Stimulated activated CD8-positive, alpha-beta memory T cell treated with anti-CD3 and anti-CD28 coated beads, Interleukin-12 subunit alpha, Interleukin-12 subunit beta, amount 100 ng/mL, for 4 hours (primary cell): ENCODE measurements at places on chromosomes 16 and 17.

GRCh38 chr17:1374431-1375177 lies 25.4 kb downstream of the YWHAE start:
- no peak for DNase-seq

DNA sequence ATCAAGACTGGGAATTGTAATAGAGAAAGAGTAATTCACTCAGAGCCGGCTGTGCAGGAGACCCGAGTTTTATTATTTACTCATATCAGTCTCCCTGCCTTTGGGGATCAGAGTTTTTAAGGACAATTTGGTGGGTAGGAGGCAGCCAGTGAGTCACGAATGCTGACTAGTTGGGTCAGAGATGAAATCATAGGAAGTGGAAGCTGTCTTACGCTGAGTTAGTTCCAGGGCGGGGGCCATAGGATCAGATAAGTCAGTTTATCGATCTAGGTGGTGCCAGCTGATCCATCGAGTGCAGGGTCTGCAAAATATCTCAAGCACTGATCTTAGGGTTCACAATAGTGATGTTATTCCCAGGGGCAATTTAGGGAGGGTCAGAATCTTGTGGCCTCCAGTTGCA lies 20.2 kb upstream of the GUCY2D start:
- no peak for DNase-seq

DNA sequence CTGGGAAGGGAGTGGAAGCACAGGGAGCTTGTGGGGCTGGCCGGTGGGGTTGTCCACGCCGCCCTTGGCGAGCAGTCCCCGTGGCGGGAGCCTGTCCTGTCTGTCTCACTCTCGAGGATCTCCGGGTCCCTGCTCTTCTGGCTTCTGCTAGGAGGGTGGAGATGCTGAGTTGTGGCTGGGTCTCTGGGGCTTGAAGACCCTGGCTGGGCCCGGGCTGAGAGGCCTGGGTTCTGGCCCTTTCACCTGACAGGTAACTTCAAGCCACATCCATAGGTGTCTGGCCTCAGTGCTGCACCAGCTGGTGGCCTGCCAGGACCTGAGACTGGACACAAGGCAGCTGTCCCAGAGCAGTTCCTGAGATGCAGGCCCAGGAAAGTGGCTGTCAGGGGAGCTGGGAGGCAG lies 46.7 kb downstream of the PRMT7 start:
- DNase-seq, result no peak

- DNase-seq, result peak; percentile 5
Observed at GRCh38 chr17:36600936-36601302, 464 bp upstream of the MRM1 start.

DNA sequence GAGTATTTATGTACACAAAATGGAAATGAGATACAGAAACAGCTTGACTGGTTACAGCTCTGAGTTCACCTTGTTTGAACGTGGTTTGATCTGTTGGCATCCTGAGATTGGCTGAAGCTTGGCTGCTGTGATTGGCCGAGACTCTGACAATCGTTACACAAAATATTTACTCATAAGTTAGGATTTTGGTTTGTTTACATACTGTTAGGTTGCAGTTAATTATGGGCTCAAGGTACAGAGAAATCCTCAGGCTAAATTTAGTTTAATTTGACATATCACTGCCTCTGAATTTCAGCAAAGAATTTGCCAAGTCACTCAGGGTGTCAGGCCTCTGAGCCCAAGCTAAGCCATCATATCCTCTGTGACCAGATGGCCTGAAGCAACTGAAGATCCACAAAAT lies 227.3 kb downstream of the COPRS start:
- DNase-seq, result no peak

DNA sequence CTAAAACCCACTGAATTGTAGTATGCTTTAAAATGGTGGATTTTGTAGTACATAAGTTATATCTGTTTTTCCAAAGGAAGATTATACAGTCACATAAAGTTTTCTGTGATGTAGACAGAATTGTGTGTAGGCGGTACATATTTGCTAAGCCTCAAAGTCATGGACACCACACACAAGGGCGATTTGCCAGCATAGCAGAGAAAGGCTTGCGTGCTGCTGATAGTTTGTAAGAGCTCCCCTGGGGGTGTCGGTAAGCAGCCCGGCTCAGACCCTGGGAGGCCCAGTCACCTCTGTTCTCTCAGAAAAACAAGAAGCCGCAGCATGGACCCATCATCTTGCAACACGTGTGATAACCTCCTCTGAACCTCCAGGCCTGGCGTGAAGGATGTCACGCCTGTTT lies 38.3 kb upstream of the AKTIP start:
- DNase-seq, result no peak

DNA sequence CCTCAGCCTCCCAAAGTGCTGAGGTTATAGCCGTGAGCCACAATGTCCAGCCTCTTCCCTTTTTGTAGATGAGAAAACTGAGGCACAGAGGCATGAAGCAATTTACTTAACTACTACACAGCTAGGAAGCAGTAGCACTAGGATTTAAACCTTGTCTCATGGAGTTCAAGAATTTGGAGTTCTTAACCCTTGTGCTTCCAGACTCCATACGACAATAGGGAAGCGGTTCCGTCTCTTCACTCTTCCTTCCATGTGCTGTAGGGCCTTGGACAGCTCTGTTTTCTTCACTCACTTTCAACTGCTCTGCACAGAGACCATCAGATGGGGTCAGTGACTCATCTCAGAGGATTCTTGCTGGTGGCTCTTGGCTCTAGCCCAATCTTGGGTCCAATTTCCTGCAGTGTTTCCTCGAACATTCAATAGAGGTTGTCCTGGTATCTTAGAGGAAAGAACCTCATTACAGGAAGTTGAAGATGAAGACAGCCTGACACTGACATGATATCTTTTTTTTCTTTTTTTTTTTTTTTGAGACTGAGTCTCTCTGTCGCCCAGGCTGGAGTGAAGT lies 19.3 kb downstream of the ITGAL start:
- DNase-seq, result no peak

DNA sequence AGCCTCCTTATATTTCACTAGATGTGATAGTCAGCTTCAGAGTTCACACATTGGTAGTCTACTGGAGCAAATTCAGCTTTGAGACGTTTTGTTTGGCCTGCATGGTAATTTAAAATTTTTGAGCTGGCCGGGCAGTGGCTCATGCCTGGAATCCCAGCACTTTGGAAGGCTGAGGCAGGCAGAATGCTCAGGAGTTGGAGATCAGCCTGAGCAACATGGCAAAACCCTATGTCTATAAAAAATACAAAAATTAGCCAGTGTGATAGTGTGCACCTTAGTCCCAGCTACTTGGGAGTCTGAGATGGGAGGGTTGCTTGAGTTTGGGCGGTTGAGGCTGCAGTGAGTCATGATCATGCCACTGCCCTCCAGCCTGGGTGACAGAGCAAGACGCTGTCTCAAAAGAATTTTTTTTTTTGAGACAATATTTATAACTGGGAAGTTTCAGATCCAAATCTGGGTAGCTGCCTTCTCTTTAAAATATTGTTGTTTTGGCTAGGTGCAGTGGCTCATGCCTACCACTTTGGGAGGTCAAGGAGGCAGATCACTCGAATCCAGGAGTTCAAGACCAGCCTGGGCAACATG lies 4.8 kb upstream of the BLMH start:
- DNase-seq, result no peak

DNA sequence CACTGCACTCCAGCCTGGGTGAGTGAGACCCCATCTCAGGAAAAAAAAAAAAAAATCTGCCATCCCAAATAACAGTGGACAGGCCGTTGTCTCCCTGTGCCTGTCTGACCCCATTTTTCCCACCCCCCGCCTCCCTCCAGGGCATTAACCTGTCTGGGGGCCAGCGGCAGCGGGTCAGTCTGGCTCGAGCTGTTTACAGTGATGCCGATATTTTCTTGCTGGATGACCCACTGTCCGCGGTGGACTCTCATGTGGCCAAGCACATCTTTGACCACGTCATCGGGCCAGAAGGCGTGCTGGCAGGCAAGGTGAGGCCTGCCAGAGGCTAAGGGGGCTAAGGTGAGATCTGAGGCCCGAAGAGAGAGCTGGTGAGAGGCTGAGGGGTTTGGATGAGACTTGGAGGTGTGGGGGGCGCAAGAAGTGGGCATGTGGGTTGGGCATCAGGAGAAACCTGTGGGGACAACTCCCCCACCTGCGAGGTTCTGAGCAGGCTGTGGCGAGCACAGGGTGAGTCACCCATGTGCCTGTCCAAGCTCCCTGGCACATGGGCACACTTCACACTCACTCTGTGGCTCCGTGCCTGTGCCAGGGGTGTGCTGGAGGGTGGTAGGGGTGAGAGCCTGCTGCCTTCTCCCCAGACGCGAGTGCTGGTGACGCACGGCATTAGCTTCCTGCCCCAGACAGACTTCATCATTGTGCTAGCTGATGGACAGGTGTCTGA lies 34.7 kb downstream of the ANKRD40 start:
- no peak for DNase-seq
